ENCODE measurements at places on chromosomes 4 and X. TPM values are rescaled to one million over a fixed set of nuclear protein-coding genes. Genes with fewer than 3 reads are reported as not detected.

Gene C4orf51
- total RNA-seq, result not detected

Gene HSD17B13
- not detected for total RNA-seq

Gene MAGEC1
- not detected for total RNA-seq

Gene DOCK11
- total RNA-seq, result 12.3 TPM

Gene SSX4
- total RNA-seq, result not detected

Gene DCAF8L2
- total RNA-seq, result not detected

Gene MCUB
- total RNA-seq, result 56.7 TPM

Gene DMD
- 7.6 TPM for total RNA-seq

DNA sequence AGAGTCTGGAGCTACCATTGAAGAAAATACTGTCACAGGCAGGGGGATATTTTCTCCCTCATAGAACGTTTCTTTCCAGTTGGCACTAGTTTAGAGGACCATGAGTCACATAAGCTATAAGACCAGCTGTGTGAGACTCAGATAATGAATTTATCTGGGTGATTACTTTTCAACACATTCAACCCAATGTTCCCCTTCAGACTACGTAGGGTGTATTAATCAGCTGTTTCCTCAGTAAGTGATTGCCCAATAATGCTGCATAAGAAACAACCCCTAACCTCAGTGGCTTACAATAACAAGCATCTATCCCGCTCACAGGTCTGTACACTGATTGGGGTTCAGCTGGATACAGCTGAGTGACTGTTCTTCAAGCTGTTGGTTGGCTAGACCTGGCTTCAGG is 38.1 kb downstream of the CBLL2 start:
- DNase-seq, result no peak

DNA sequence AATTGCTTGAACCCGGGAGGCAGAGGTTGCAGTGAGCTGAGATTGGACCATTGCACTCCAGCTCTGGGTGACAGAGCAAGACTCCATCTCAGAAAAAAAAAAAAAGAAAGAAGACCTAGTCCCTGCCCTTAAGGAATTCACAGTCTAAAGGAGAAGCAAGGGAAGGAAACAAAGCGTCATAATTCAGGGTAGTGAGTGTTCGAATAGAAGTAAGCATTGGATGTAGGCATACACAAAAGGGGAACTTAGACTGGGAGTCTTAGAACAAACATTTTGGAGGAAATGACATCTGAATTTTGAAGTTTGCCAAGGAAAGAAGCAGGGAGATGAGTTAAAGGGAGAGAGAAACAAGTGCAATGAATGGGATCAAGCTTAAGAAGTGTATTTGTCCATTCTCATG is 32.4 kb downstream of the PPM1K start:
- DNase-seq, result peak; percentile 8

DNA sequence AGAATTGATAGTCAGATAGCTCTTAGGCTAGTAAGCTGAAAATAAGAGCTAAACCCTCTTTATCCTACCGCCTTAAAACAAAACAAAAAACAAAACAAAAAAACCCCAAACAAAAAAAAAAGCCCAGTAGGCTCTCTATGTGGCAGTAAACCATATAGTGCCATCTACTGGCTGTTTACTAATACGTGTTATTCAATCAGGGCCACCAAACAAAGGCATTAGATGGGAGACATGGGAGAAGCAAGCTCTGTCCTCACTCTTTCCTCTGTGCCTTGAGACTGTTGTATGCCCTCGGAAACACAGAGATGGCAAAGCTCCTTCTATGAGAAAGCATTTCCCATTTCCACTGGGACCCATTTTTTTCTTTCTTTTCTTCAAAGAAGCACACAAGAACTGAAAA is 148.8 kb upstream of the MID1 start:
- DNase-seq, result peak; percentile 74

DNA sequence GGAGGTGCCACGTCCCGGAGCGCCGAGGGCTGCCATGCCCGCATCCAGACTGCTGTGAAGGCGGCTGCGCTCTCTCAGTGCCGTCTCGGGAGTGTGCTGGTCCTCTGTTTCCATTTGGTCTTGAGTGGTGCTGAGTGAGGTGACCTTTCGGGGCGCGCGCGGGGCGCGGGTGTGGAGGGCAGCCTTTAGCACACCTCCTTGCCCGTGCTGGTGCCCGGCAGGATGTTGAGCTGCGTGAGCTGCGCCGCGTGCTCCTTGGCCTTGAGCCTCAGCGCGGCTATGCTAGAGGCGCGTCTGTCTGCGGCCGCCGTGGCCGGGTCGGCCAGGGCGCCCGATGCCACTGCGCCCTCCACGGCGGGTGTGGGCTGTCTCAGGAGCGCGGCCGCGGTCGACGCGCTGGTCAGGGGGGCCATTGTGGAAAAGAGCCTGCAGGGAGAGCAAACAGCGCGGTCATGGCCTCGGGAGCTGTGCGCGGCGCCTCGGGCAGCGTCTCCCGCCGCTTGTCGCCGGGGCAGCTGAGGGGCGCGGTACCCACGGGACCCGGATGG is 11.2 kb downstream of the ARX start:
- DNase-seq, result no peak

DNA sequence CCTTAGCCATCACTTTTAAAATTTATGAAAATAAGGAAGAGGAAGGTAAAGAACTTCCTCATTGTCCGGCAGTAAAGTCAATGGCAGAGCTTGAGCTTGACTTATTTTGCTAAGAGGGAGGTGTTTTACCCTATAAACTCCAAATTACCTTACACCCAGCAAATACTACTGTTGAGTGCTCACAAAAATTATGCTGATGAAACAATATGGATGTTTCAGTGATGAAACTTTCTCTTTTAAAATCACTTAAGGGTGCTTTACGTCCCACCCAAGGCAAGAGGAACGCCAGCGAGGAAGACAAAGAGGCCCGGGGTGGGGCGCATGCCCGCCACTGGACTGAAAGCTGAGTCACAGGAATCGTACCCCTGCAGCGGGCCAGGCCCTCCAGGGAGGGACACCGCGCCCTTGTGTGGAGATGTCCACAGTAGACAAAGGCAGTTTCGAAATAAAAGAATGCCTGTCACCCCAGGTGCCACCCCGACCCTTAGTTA is 560 bp upstream of the TMSB4X start:
- peak; percentile 37 for DNase-seq

GRCh38 chrX:155632431-155633100 is 19.8 kb upstream of the TMLHE start:
- DNase-seq, result no peak

- DNase-seq, result no peak
Observed at GRCh38 chrX:17432158-17432557, 57.2 kb downstream of the NHS start.

- peak; percentile 42 for DNase-seq
Observed at GRCh38 chrX:64642482-64642881, 247.2 kb upstream of the MTMR8 start.

- DNase-seq, result no peak
Observed at GRCh38 chr4:159003420-159004253, 99.2 kb upstream of the RAPGEF2 start.

DNA sequence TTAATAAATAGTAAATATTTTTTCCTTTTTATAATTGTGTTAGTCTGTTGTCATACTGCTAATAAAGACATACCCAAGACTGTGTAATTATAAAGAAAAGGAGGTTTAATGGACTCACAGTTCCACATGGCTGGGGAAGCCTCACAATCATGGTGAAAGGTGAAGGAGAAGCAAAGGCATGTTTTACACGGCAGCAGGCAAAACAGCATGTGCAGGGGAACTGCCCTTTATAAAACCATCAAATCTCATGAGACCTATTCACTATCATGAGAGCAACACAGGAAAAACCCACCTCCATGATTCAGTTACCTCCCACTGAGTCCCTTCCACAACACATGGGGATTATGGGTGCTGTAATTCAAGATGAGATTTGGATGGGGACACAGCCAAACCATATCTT is 45.8 kb upstream of the TMPRSS11B start:
- no peak for DNase-seq

- DNase-seq, result no peak
Observed at GRCh38 chr4:128394778-128395177, 107.2 kb upstream of the PGRMC2 start.

- DNase-seq, result no peak
Observed at GRCh38 chr4:30770049-30770549, 49.9 kb downstream of the PCDH7 start.

GRCh38 chr4:62644372-62644771 is 1444.2 kb downstream of the ADGRL3 start:
- peak; percentile 76 for DNase-seq

- no peak for DNase-seq
Observed at GRCh38 chr4:81023484-81023883, 7.0 kb upstream of the BMP3 start.

GRCh38 chr4:2963966-2964471 is 648 bp downstream of the GRK4 start:
- DNase-seq, result no peak

- DNase-seq, result no peak
Observed at GRCh38 chr4:113531572-113531971, 230.0 kb downstream of the CAMK2D start.

DNA sequence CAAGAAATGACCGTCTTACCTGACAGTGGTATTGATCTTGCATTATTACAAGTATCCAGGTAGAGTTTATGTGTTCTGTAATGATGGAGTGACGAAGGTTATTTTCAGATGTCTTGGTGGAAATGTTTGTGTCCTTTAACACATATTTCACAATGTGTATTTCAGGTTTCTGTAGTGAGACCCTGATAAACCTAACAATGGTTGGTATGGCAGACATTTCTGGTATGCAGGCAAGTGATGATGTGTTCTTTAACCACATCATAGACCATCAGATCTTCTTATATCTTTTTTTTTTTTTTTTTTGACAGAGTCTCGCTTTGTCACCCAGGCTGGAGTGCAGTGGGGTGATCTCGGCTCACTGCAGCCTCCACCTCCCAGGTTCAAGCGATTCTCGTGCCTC is 14.6 kb upstream of the ATXN3L start:
- peak; percentile 5 for DNase-seq

- no peak for DNase-seq
Observed at GRCh38 chr4:172982151-172982590, 186.4 kb upstream of the GALNT7 start.

DNA sequence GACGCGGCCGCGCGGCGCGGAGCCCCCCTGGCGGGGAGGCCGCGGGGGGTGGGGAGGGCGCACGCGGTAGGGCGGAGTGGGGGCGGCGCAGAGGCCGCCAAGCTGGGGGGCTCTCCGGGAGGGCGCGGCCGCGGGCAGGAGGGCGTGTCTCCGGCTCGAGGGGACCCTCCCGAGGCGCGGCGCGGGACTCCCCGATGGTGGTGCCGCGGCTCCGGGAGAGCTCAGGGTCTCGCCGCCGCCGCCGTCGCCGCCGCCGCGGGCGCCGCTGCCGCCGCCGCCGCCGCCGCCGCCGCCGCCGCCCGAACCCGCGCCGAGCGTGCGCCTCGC is 165 bp upstream of the PTCHD1 start:
- no peak for DNase-seq

Data from GM23338 (cell line).